ENCODE measurements at places on chromosomes 2 and 18. TPM values are rescaled to one million over a fixed set of nuclear protein-coding genes. Genes with fewer than 3 reads are reported as not detected.

DNA sequence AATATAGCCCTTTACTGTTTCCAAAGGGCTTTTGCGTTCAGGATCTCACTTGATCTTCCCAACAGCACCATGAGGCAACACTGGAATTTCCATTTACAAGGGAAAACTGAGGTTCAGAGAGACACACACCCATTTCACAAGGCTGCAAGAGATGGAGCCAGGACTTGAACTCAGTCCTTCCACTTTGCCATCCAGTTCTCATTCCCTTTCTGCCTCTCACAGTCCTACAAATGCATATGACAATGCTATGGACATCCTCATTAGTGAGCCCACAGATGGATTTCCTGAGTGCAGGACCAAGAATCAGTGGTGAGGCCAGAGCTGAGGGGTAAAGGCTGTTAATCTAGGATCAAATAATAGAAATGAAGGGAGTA is 136.1 kb upstream of the MYCN start:
- DNase-seq, result no peak

- DNase-seq, result no peak
Measured at GRCh38 chr2:223451-223850, 40.4 kb downstream of the SH3YL1 start.

GRCh38 chr2:109402980-109403840 is 210.6 kb downstream of the SEPTIN10 start:
- no peak for DNase-seq

GRCh38 chr2:119113489-119113770 is 45.1 kb downstream of the C1QL2 start:
- no peak for DNase-seq

GRCh38 chr2:147222506-147222905 is 622.3 kb upstream of the ACVR2A start:
- DNase-seq, result no peak

GRCh38 chr2:30768036-30768686 is 39.1 kb downstream of the CAPN13 start:
- no peak for DNase-seq

GRCh38 chr2:118148809-118149208 is 60.5 kb downstream of the INSIG2 start:
- no peak for DNase-seq

GRCh38 chr2:144325086-144325485 is 194.8 kb downstream of the ZEB2 start:
- DNase-seq, result peak; percentile 11

DNA sequence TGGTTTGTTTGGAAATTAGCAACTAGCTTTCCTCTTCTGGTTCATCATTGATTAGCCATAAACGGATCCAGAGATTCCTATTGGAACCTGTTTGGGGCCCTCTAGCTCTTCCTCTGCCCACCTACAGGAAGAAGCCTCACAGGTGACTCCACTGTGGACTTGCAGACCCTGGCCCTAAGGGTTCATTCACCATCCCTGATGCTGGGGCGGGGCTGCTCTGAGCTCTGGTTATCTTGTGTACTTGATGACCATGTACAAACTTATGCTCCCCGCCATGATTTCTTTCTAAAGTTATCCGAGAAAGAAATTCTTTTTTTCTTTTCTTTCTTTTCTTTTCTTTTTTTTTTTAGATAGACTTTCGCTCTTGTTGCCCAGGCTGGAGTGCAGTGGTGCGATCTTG is 33.9 kb upstream of the INHBB start:
- no peak for DNase-seq

DNA sequence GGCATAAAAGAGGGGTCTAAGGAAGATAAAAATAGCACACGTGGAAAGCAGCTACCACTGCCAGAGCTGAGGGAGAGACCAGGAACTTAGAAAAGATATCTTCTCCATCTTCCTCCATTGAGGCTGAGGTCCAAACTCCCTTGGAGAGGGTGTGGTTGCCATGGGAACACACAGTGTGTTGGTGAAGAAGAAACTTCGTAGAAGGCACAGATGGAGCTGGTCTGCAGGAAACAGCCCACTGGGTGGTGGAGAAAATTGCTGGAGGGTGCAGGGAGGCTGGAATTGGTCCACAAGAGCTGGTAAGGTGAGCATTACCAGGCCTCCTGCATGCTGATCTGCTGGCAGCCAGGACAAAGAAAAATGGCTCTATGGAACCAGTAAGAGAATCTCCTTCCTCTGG is 191.0 kb downstream of the HRH4 start:
- DNase-seq, result no peak

DNA sequence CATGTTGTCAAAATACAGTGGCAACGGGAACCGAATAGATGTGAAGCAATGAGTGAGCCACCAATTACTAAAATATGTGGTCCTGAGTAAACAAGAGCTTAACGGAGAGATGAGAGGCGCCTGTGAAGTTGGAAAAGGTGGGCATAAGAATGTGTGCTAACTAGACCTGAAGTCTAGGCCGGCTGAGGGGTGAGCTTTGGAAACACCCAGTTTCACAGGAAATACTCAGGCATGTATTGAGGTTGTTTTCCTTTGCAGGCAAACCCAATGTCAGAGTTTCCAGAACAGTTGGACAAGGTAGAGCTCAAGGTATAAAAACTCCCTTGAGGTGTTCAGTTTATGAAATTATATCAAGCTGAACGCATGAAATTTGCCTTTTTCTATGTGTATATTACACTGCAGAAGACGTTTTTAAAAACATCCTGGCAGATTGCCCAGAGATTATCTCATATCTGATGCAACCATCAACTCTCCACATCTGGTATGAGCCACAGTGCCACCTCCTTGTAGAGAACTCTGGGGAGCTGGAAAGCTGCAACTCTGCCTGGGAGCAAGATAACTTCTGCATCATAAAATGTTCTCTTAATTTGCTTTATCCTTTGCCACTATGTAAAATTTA is 3.9 kb upstream of the WDSUB1 start:
- DNase-seq, result no peak

GRCh38 chr2:58930537-58930936 is 689.4 kb upstream of the FANCL start:
- DNase-seq, result no peak

- DNase-seq, result no peak
Measured at GRCh38 chr2:16325976-16326510, 339.6 kb downstream of the CYRIA start.

DNA sequence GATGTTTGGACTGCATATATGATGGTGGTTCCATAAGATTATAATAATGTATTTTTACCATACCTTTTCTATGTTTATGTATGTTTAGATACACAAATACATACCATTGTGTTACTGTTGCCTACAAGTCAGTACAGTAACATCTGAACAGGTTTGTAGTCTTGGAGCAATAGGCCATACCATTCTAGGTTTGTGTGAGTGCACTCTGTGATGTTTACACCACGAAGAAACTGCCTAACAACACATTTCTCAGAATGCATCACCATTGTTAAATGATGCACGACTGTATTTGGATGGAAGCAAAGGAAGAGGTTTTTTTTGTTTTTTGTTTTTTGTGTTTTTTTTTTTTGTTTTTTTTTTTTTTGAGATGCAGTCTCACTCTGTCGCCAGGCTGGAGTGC is 9.5 kb downstream of the DUSP19 start:
- DNase-seq, result no peak

- DNase-seq, result no peak
Measured at GRCh38 chr2:209694748-209695147, 76.9 kb upstream of the UNC80 start.

DNA sequence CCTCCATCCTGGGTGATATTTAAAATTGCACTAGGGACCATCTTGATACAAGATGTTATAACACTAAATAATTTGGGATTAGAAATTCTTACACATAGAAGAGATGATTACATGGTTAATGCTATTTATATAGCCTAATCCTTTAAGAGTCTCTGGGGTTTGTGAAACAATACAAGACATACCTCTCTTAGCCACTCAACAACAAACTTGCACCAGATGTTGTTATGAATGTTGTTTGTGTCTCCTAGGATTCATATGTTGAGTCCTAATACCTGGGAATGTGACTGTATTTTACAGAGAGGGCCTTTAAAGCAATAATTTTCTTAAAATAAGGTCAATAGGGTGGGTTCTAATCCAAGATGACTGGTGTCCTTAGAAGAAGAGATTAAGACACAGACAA is 678.3 kb downstream of the NYAP2 start:
- no peak for DNase-seq

GRCh38 chr2:229407170-229407569 is 136.1 kb upstream of the PID1 start:
- DNase-seq, result no peak

DNA sequence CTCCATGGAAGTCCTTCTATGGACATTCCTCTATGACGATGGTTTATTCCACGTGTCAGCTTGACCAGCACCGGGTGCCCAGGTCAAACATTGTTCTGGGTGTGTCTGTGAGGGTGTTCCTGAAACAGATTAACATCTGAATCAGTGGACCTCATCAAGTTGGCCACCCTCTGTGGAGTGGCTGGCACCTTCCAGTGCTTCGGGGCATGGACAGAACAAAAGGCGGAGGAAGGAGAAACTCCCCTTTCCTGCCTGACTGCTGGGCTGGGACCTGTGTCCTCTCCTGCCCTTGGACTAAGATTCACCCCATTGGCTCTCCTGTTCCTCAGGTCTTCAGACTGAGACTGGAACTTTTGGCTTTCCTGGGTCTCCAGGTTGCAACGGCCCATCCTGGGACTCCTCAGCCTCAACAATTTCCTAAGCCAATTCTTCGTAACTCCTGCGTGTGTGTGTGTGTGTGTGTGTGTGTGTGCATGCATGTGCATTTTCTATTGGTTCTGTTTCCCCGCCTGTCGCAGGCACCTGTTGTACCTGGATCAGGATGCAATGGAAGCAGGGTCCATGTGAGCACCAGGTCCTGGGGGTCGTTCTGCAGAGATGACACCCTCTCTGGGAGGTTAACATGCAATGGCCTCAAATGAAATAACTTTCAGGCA is 357.2 kb upstream of the SALL3 start:
- no peak for DNase-seq

- DNase-seq, result no peak
Measured at GRCh38 chr2:69621440-69621839, 22.1 kb downstream of the AAK1 start.

DNA sequence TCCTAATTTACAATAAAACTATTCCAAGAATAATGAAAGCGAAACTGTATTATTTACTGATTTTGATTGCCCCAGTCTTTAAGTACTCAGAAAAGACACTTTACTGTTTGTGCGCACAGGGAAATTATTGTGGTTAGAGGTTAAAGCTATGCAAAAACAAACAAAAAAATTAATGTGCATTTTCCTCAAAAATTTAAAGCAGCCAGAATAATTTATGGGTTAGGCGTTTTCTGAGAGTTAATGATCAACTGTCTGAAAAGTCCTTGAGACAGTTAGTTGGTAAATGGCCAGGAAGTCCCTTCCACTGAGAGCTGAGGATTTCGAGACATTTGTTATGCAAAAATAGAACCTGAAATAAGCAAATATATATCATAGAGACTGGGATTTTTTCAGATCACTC is 143.3 kb downstream of the IRS1 start:
- peak; percentile 24 for DNase-seq

- no peak for DNase-seq
Measured at GRCh38 chr2:134406311-134406710, 152.4 kb downstream of the MGAT5 start.

- no peak for DNase-seq
Measured at GRCh38 chr2:160110674-160111239, 48.3 kb upstream of the PLA2R1 start.

DNA sequence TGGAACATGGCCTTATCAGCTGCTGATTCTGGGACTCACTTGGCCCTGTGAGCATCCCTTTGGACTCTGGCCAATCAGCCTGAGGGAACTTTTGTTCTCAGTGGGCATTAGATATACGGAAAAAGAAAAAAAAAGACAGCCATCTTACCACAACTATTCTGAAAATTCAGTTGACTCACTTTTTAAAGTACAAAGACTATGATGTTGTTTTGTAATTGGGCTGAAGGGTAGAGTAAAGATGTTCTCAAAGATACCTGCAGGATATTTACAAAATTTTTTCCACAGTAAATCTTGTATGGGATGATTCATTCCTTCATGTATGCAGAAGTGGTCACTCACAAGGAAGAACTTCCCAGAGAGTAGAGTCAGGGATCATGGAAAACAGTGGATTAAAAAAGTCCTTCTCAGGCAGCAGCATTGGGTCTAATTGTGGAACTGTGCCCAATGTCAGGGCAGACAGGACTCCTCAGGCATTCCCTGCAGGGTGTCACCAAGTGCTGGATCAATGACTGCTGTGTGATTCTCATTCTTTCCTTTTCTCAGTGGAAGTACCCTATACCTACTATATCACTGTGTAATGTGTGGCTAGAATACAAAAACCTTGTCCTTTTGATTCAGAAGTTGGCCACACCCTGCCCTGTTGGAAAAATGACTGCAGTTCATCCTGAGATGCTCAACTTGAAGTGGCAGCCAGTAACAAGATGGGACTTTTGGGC is 35.4 kb downstream of the SULT1C4 start:
- DNase-seq, result no peak

The PJVK gene
- polyA plus RNA-seq, result 19.3 TPM

The RESP18 gene
- polyA plus RNA-seq, result not detected

The PTPRN gene
- polyA plus RNA-seq, result 0.17 TPM

The YES1 gene
- 63.9 TPM for polyA plus RNA-seq

The METTL21A gene
- polyA plus RNA-seq, result 27.2 TPM

The NPAS2 gene
- polyA plus RNA-seq, result 13.0 TPM

The UNC80 gene
- 1.3 TPM for polyA plus RNA-seq

The SPATA3 gene
- not detected for polyA plus RNA-seq

The EDAR gene
- polyA plus RNA-seq, result 3.5 TPM

Data from renal pelvis (tissue), 12 donors.